ENCODE measurements at places on chromosomes 12 and 14. TPM values are rescaled to one million over a fixed set of nuclear protein-coding genes. Genes with fewer than 3 reads are reported as not detected.
A peak's percentile ranks its signal among the peaks of the same experiment; 100 is the strongest.

DNA sequence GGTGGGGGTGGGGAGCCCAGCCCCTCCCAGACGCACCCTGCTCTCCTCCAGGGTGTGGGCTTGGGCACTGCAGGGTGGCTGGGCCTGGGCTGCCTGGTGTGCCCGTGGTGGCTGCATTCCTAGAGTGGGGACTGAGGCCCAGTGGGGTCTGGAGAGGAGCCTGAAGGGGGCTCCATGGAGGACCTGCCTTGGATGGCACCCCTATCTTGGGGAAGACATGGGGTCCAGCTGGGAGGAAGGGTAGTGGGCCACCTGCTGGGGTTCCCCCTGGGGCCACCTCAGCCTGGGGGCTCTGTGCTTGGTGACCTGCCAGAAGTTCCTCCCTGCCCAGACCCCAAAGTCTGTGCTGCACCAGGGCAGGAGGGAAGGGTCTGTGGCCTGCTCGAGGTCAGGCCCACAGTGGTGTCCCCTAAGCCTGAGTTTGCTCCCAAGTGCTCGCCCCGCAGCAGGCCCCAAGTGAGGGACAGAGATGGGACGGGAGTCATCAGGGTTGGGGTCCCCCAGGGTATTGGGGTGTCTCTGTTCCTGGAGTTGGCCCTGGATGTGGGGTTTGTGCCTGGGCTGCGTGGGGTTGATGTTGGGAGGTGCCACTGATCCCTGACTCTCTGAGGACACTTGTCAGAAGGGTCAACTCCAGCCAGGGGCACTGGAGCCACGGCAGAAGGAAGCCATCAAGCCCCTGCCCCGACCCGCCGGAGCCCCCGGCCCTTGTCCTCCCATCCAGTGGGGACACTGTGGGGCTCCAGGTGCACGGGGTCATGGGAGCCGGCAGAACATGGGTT is 382.9 kb downstream of the TMEM121 start:
- H3K4me1 ChIP-seq, result no peaks in the 10 kb centered on the region
- H3K4me3 ChIP-seq, result no peak overlapping the region
- no peak for DNase-seq
- no peaks in the 10 kb centered on the region for H3K36me3 ChIP-seq
- no peak overlapping the region for H3K27ac ChIP-seq

DNA sequence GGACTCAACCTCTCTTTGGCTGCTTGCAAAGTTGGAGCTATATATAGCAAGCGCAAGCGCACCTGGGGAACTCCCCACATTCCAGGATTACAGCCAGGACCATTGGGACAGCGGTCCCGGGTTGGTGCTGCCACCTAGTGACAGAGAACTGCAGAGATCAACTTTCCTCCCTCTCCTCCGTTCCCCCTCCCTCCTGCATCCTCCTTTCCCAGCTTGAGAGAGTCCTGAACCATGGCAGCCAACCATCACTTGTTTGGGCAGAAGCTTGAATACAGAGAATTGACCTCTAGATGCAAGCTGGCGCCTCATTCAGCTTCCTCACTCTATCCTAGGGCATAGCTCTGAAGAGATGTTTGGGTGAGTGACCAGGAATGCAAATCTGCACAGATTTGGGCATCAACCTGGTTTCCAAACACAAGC is 17.4 kb upstream of the FLVCR2 start:
- peaks cover 2% of the 10 kb centered on the region for H3K4me1 ChIP-seq
- no peak overlapping the region for H3K27ac ChIP-seq
- H3K27me3 ChIP-seq, result no peaks in the 10 kb centered on the region
- H3K36me3 ChIP-seq, result no peaks in the 10 kb centered on the region
- peak; percentile 70 for DNase-seq

DNA sequence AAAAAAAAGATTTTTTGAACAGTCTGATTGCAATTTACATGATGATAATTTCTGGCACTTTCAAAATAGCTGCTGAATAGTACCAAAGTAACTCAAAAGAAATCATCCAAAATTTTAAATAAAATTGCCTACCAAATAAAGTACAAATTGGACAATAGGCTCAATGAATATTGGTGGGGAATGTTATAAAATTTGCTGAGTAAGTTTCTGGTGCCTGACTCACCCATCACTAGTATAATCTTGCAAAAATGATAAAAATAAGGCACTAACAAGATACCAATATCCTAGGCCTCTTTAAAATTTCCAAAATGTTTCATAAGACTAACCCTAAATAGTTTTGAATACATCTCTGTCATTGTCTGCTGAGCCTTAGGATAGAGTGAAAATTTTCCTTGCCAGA is 145.3 kb upstream of the LRFN5 start:
- no peak overlapping the region for H3K27ac ChIP-seq
- no peak overlapping the region for H3K4me3 ChIP-seq
- H3K36me3 ChIP-seq, result no peaks in the 10 kb centered on the region

GRCh38 chr14:32623300-32624093 is 294.4 kb downstream of the AKAP6 start:
- DNase-seq, result no peak
- H3K36me3 ChIP-seq, result no peaks in the 10 kb centered on the region
- H3K4me3 ChIP-seq, result no peak overlapping the region
- H3K4me1 ChIP-seq, result peaks cover 12% of the 10 kb centered on the region
- no peaks in the 10 kb centered on the region for H3K27me3 ChIP-seq

DNA sequence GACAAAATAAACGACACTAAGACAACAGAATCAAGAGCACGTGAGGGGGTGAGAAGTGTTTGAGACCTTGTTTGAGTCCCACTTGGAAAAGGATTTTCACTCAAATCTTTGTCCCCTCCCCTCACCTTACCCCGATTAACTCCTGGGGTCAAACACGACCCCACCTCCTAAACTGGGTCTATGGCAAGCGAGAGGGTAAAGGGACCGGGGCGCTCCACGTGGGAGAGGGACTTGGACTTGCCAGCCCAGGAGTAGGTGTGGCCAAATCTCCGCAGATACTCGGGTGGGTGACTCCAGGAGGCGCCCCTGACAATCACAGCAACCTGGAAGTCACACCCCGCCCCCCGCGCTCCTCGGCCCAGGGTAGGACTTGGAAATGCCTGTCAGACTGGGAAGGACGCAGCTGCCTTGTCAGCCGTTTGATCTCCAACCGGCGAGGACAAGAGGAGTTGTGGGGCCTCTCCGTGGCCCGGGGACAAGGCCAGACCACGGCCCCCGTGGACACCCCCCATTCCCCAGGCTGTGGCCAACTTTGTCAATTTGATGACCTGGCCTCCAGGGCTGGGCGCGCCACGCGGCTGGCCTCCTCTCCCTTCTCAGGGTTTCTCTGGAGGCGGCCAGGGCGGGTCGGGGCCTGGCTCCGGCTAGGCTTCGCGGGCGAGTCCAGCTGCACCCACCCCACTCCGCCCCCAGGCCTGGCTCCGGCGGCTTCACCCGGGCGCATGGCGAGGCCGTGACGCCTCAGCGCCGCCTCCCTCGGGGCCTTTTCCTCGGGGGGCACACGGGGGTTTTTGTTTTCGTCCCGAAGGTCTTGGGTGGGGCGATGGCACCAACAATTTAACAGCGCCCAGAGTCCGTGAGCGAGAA is 1.1 kb upstream of the BCL11B start:
- H3K4me1 ChIP-seq, result peaks cover 38% of the 10 kb centered on the region
- peak overlapping the region; percentile 41 for H3K4me3 ChIP-seq
- H3K36me3 ChIP-seq, result no peaks in the 10 kb centered on the region
- DNase-seq, result no peak
- peaks cover 85% of the 10 kb centered on the region for H3K27me3 ChIP-seq

Gene BDKRB2
- 3.6 TPM for total RNA-seq

Gene RFX4
- 0.11 TPM for total RNA-seq

Gene CABP1
- total RNA-seq, result 3.7 TPM

Gene PPFIA2
- total RNA-seq, result 0.42 TPM

Measured in heart right ventricle (tissue), 16 donors.